ENCODE measurements at places on chromosomes 16 and 17. TPM values are rescaled to one million over a fixed set of nuclear protein-coding genes. Genes with fewer than 3 reads are reported as not detected.

DNA sequence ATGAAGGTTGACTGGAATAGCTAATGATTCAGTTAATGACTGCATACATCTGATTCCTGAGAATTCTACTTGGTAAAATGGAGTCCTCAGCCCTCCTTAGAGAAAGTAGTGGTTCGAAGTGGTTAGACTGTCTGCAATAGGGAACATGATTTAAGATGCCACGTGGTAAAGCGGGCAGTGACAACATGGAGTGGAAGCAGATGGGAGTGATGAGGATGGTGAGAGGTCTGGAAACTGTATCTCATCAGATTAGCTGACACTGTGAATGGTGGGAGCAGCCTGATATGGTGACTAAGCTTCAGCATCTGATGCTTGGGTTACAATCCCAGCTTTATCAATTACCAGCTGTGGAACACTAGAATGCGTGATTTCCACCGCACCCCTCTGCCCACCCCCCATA lies 8.4 kb downstream of the CDH11 start:
- DNase-seq: no peak

GRCh38 chr17:8918807-8919465 lies 46.6 kb downstream of the PIK3R5 start:
- no peak for DNase-seq

GRCh38 chr17:11245791-11246190 lies 4.8 kb downstream of the SHISA6 start:
- peak; percentile 45 for DNase-seq

PIMREG gene
- 107 TPM for total RNA-seq

OTOP3 gene
- total RNA-seq: not detected

DNA sequence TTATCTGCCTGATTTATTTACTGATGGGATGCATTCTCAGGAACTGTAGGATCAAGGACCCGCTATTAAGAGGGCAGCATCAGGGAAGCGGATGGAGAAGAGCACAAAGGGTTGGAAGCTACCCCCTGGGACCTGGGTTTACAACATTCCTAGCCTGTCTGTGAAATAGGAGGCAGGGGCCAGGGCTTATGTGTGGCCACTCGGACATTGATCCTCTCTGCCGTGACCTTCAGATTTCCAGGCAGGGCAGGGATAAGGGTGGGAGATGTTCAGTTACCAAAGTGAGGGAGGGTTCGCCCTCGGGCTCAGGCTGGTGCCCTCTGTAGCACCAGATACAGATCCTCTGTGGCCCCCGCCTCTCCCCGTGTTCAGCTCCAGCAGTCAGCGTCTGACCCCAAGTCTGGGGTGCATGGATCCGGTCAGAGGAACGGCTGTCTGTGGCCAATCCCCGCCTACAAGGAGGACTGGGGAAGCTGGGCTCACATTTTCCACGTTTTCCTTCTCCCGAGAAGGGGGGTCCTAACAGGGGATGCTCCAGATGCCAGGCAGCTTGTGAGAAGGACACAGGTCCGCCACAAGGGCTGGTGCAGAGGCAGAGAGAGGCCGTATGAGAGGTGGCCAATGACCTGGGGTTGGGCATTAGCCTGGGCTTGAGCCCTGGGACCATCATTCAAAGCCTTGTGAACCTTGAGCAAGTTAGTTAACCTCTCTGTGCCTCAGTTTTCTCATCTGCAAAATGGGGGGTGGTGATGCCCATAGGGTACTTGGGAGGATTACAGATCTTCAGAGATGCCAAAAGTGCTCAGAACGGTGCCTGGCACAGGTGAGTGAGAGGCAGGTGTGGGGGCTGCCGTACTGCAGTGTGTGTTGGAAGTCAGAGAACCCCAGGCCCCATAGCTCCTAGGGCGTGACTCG lies 48.3 kb downstream of the ATP2C2 start:
- DNase-seq: no peak

Measured in A673 (cell line).